ENCODE measurements at places on chromosomes 5 and 9. TPM values are rescaled to one million over a fixed set of nuclear protein-coding genes. Genes with fewer than 3 reads are reported as not detected.

Gene CTNND2
- 2.8 TPM for polyA plus RNA-seq

Gene SPINK4
- polyA plus RNA-seq, result not detected

Gene LRRC14B
- polyA plus RNA-seq, result not detected

Gene ADAMTS19
- 6.8 TPM for polyA plus RNA-seq

Gene ZBED3
- polyA plus RNA-seq, result 40.3 TPM

Gene P4HA2
- polyA plus RNA-seq, result 48.8 TPM

Gene SLC6A7
- polyA plus RNA-seq, result 0.12 TPM

Gene TAF1L
- polyA plus RNA-seq, result 0.10 TPM

Gene EIF4E1B
- polyA plus RNA-seq, result not detected

DNA sequence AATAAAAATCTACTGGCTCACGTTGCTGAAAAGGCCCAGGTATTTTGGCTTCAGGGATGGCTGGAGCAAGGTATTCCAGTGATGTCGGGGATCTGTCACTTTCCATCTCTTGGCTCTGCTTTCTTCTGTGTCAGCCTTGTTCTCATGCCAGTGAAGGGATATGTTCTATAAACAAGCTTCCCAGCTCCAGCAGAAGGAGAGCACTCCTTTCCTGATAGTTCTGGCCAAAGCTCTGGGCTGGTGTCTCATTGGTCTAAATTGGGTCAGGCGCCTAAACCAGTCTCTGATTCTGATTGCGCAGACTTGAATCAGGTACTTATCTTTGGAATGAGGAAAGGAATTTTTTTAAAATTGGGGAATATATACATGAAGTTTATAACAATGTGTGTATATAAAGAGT is 5.1 kb downstream of the SNX30 start:
- DNase-seq, result no peak

DNA sequence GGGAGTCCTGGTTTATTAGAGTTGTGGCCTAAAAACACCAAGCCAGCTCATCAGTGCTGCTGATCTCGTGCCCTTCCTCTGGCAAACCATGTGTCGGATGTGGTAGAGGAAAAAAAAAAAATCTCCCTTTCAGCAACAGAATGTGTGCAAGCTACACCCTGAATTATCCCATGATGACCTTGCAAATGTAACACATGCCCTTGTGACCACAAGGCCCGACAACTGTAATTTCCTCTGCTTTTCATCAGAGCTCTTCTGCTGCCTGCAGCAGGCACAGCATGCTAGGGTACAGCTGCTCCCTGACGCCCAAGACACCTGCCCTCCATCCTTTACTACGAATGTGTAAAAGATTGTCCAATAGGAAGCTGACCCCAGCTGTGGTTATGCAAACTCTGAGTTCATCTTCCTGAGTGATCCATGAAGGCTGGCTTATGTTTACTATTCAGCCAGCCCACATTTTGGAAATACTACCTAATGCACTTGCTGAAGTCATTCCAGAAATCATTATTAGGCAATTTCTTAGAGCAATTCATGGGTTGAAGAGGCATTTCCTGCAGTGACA is 14.6 kb upstream of the BNC2 start:
- no peak for DNase-seq

DNA sequence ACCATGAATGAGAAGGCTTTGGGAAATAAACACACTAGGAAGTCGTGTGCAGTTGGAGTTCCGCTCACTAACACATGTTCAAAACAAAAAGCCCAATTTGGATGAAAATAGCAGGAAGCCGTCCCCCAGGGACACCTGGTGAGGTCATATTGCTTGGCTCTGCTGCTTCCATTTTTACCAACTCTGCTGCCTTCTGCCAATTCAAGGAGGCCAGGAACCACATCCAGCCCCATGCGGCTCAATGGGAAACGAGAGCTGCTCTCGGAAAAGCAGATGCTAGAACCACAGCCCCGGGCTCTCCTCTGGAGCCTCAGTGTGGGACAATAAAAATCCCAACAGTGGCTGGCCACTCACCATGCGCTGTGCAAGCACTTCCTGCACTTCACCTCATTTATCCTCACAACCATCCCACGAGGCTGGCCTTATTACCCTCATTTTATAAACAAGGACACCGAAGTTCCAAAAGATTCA is 13.4 kb downstream of the ADAM19 start:
- DNase-seq, result no peak

DNA sequence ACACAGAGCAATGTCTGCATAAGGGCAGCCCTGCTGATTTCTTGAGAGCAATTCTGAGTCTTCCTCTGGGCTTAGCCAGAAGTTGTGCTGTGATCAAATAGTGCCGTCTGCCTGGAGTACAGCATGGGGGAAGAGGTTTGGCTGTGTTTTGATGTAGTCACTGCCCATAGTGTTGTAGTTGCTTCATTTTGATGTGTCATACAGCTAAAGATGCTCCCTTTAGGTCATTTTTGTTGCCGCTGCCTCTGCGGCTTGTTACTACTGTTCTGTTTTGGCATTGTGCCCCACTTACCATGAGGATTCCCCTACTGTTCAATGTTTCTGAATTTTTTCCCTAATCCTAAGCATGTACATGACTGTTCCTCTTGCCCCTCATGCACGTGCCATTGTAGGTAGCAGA is 23.0 kb downstream of the SLC36A1 start:
- DNase-seq, result no peak

DNA sequence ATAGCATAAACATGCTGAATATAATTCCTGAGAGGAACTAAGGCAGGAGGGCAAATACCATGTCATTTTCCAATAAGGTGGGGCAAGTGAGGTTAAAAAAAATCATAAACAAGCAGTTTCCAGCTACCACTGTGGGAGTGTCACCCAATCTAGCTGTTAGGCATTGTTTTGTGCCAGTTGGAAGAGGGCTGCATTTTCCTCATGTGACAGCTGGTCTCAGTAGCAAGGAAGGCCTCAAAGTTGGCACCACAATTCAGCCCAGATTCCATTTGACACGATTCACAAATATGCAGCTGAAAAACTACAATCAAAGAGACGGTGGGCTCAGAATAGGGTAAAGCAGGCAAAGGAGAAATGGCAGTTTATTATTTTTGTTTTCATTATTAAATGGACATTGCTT is 636.1 kb downstream of the KIF4B start:
- no peak for DNase-seq

DNA sequence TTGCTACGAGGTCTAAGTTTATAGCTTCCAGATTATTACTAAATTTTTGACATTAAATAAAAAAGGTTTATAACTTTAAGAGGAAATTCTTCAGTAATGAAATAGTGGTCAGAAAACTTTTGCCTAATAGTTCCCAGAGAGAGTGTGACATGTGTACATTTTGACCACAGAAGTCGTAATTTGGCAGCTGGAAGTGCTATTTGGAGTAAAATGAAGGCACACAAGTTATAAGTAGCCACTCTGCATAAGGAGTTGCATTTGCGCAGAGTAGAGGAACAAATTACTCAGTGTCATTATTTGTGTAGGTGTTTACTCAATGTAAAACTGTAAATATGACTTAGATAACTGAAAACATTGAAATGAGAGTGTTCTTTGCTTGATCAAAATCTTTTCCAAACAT is 408.4 kb downstream of the CCDC171 start:
- DNase-seq, result no peak

- no peak for DNase-seq
Measured at GRCh38 chr5:3604501-3604900, 8.9 kb downstream of the IRX1 start.

DNA sequence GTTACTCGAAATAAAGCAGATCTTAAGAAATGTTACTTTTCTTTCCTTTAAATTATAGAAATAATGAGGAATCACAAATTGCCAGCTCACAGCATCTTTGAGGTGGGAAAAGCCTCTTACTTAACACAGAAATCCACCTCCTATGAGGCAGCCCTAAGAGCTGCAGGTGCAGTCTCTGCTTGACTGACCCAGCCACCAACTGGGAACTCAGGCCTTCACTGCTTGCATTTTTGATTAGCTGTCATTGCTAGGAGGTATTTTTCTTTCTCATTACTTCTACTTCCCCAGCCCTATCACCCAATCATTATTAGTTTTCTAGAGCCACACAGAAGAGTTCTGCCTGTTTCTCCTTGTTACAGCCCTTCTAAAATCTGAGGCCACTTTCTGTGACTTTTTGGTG is 416.5 kb upstream of the KLF4 start:
- no peak for DNase-seq

GRCh38 chr5:141514330-141515133 is 25.7 kb downstream of the PCDHGC5 start:
- no peak for DNase-seq

GRCh38 chr5:113693701-113694100 is 180.2 kb downstream of the YTHDC2 start:
- DNase-seq, result no peak

- no peak for DNase-seq
Measured at GRCh38 chr5:144284931-144285502, 114.3 kb downstream of the KCTD16 start.

GRCh38 chr5:127085796-127086195 is 12.5 kb upstream of the C5orf63 start:
- no peak for DNase-seq

DNA sequence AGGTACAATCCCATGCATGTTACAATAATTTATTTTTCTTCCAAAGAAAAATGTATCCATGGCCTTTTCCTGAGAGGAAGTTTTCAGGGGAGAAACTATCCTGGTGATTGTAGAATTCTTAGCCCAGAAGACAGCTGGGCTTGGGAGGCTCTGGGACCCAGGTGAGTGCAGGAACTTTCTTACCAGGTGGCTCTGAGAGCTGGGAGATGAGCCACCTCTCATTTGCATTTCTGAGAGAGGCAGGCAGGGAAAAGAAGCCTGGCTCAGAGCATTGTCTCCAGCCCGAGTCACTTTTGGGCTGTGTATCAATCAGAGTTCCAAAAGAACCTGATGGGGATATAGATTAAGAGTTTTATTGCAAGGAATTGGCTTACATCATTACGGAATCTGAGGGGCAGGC is 52.7 kb downstream of the ALG2 start:
- DNase-seq, result no peak

GRCh38 chr5:59766427-59767210 is 126.9 kb downstream of the PDE4D start:
- DNase-seq, result no peak

DNA sequence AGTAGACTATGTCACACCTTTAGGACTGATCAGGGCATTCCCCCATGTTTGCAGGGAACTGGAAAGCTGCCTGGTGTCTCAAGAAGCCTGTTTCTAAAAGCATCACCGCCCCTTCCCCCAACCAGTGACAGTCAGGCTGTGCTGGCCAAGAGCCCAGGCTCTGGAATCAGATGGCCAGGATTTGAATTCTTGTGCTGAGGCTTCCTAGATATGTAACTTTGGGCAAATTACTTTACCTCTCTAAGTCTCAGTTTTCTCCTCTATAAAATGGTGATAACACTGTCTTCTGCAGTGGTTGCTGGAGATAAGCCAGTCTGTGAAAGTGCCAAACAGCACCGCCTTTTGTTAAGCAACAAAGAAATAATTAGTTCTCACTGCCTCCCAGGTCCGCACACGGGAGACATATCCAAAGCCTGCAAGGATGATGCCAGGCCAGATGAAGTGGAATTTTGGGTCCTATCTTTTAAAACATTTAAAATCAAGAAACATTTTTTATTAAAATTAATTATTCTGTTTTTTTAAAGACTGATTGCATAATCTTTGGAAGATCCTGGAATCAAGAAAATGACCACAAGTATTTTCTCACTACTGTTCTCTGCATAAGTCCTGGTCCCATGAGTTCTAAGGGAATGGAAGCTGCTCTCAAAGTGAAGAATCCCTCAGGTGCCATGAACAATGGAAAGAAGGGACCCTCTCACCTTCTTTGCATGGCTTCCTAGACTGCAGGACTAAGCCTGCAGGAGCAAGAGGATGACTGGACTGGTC is 13.9 kb downstream of the SLC31A2 start:
- no peak for DNase-seq

DNA sequence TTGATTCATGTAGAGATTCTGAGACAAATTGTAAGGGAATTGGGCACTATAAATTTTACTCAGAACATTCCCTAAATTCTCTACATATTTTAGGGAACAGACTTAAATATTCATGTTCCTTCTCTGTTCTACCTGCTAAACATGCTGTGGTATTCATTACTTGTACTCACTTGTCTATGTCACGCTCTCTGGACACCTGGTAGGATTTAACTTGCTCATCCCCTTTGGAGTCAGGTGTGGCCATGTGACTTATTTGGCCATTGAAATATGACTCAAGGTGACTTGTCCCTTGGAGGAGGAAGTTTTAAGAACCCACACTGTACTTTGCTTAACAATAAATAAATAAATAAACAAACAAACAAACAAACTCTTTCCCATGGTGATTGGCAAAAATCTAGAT is 2258.8 kb upstream of the WWC1 start:
- DNase-seq, result no peak

DNA sequence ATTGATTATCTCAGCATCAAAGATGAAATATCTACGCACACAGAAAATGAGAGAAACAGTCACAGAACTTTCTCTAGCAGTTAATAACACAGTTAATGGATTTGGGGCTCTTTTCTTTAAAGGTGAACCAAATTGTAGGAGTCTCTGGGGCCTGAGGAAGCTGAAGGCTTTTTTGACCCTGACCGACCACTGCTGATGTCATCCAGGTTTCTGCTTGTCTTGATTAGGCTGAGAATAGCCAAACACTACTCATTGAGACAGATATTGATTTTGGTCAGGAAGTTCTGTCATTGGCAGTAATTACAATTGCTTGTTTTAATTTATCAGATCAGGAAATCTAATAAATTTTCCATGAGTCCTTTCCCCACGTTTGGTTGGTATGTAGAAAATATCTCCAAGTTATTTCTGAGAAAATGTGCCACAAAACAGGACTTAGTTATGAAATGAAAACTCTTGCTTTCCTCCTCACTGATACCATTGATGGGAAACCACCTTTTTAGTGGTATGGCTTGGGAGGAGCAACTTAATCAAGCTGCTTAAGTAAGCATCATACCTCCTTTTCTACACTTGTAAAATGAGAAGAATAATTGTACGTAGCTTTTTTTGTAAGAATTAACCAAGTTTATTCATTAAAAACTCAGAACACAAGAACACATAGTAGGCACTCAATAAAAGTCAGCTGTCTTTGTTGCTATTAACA is 19.7 kb downstream of the CARTPT start:
- DNase-seq, result no peak

DNA sequence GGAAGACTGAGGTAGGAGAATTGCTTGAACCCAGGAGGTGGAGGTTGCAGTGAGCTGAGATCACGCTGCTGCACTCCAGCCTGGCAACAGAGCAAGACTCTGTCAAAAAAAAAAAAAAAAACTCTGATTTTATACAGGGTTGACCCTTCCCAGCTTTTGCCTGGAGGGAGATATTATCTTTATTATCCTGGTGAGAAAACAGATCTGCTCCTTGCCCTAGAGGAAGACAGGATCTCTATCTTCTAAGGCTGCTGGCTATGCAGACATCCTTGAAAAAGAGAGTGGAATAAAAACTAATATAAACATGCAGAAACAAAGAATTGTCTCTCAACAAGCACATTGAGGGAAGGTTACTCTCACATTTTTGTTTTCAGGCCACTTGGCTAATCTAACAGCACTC is 1503.4 kb upstream of the WWC1 start:
- DNase-seq, result no peak

All from left kidney (tissue), 8 donors.